HCT116 (cell line): ENCODE measurements at places on chromosomes 5 and 9. TPM values are rescaled to one million over a fixed set of nuclear protein-coding genes. Genes with fewer than 3 reads are reported as not detected.

DNA sequence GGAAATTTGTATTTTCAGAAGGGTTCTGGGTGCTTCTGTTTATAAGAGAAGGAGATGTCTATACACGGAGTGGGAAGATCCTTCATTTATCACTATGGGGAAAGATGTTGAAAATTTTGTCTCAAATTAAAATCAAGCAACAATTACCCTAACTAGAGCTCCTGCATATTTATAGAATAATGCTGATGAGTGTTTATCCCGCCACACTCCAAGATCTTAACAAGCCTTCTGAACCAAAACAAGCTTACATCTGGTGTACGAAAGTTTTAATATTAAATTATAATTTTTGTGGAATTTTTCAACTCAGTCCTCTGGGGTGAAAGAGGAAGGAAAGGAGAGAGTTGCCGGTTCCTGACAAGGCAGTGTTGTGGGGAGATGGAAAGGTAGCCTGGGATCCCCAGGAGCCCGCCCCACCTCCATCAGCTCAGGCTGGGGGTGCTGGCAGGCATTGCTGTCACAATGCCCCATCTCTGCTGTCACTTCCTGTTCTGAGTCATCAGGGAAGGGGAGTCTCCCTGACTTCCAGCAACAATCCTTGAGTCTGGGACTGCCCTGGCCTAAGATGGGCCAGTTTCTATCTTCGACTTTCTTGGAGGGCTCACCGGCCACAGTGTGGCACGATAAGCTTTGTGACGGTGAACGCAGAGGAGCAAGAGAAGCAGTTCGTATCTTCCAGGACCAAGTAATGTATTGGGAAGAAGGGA, 64.5 kb downstream of the ERAP1 start:
- H3K27ac ChIP-seq: no peak overlapping the region
- H3K36me3 ChIP-seq: peaks cover 26% of the 10 kb centered on the region
- DNase-seq: no peak

DNA sequence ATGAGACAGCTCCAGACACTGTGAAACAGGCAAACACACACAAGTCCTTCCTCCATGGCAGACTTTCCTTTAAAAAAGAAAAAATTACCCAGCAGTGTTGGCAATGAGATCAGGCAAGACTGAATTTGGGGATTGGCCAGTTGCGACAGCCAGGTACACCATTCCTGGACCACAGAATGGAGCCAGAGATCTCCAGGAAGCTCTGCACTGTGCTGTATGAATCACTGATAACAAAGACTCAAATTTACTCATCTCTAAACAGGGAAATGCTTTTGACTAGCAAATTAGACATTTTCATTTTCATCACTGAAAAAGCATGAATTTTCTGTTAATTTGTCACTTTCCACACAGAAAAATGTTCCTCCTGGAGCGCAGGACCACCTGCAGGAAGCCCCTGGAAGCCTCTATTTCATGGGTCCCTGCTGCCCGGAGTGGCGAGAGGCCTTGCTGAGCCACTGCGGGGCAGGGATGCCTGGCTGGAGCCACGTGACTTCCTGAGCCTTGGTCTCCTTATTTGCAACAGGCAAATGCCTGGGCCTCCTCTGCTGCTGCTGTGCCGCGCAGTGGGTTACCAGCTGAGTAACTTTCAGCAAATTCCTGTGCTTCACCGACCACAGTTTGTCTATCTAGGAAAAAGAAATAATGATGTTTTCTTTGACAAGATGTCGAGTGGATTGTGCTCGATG, 185.9 kb upstream of the ZNF618 start:
- DNase-seq: no peak
- no peak overlapping the region for H3K4me3 ChIP-seq
- no peak overlapping the region for H3K27ac ChIP-seq

DNA sequence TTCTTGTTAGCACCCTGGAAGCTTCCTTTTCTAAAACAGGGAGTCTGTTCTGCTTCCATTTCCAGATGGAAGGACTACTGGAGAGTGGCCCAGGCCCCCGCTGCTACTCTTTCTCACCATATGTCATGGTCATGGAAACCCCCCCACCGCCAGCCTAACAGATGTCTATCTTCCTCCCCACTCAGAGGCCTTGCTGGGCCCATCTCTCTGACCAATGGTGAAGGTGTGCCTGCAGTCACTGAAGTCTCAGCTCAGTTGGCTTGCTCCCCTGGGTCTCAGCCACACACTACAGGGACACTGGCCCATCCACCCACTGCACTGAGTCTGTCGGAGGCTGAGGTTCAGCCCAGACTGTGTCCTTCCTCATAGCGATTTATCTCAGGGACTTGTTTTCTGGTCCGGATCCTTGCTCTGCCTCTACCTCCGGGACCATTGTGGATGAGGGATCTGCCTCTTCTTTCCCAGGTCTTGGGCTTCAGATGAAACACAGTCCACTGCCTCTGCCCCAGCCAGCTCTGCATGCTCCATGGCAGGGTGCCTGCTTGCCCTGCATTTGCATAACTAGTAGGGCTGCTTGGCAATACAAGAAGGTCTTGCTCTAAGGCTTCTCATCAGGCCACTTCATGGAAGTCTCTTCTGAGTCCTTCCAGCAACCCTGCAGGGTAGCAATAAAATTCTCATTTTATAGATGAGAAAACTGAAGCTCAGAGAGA, 30.8 kb downstream of the GALNT12 start:
- H3K36me3 ChIP-seq: no peaks in the 10 kb centered on the region; the same call in 1 of the 2 replicates
- H3K27ac ChIP-seq: no peak overlapping the region
- no peak overlapping the region for H3K4me3 ChIP-seq
- no peaks in the 10 kb centered on the region for H3K27me3 ChIP-seq
- no peak for DNase-seq
- H3K4me1 ChIP-seq: no peaks in the 10 kb centered on the region

DNA sequence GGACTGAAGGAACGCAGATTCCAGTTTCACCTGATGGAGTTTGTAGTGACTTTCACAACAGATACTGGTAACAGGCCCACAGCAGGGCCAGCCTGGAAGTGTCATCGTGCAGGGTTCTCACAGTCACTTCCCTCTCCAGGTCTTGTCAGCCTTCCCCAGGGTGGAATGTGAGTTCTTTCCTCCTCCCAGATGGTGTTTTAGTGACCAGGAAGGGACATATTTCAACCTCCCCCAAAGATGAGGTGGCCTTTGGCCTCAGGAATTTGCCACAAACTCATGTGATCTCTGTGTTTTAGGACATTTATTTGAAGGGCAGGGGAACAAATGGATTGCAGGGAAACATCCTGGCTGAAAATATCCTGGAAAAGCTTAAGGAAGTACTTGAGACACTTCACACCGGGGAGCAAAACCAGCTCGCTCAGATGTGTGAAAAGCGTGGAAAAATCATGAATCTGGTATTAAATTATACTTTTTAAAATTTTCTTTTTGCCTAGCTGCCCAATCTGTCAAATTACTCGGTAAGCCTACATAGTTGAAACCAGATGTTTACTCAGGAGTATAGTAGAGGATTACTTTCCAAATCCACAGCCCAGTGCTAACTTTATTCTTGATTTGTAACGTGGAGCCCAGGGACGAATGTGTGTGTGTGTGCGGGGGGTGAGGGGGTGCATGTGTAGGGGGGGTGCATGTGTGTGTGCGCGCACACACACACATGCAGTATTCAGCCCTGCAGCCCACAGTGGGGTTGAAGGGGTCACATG, 66.8 kb downstream of the PTPDC1 start:
- no peak for DNase-seq
- H3K4me1 ChIP-seq: no peaks in the 10 kb centered on the region
- H3K36me3 ChIP-seq: no peaks in the 10 kb centered on the region
- H3K27ac ChIP-seq: no peak overlapping the region

GRCh38 chr9:93898502-93899426, 56.4 kb downstream of the BARX1 start:
- H3K4me3 ChIP-seq: no peak overlapping the region
- DNase-seq: no peak
- H3K4me1 ChIP-seq: no peaks in the 10 kb centered on the region
- no peaks in the 10 kb centered on the region for H3K36me3 ChIP-seq
- H3K27ac ChIP-seq: no peak overlapping the region

GRCh38 chr5:143657647-143658285, 154.2 kb upstream of the HMHB1 start:
- peaks cover 6% of the 10 kb centered on the region; the same call in 1 of the 2 replicates for H3K4me1 ChIP-seq
- H3K27ac ChIP-seq: no peak overlapping the region
- no peaks in the 10 kb centered on the region for H3K36me3 ChIP-seq
- no peak overlapping the region for H3K4me3 ChIP-seq
- no peak for DNase-seq

DNA sequence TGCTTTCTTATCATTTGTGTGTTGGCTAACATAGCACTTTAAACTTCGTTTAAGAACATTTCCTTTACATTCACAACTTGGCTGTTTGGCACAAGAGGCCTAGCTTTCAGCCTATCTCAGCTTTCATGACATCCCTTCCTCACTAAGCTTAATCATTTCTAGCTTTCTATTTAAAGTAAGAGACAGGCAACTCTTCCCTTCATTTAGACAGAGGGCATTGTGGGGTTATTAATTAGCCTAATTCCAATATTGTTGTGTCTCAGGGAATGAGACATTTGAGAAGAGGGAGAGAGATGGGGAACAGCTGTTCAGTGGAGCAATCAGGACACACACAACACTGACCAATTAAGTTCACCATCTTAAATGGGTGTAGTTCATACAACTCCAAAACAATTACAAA, 51.0 kb upstream of the OR2K2 start:
- no peaks in the 10 kb centered on the region for H3K4me1 ChIP-seq
- H3K36me3 ChIP-seq: peaks cover 11% of the 10 kb centered on the region; the same call in 1 of the 2 replicates
- no peak for DNase-seq
- no peak overlapping the region for H3K4me3 ChIP-seq
- H3K27ac ChIP-seq: no peak overlapping the region

DNA sequence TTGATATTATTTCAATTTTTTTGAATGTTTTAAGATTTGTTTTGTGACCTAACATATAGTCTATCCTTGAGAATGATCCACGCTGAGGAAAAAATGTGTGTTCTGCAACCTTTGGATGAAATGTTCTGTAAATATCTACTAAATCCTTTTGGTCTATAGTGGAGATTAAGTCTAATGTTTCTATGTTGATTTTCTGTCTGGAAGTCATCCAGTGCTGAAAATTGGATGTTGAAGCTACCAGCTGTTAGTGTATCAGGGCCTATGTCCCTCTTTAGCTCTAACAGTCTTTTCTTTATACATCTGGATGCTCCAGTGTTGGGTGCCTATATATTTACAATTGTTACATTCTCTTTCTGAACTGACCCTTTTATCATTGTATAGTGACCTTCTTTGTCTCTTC, 422.3 kb downstream of the TMEM232 start:
- no peaks in the 10 kb centered on the region for H3K27me3 ChIP-seq
- H3K4me1 ChIP-seq: no peaks in the 10 kb centered on the region
- no peak overlapping the region for H3K27ac ChIP-seq
- H3K36me3 ChIP-seq: no peaks in the 10 kb centered on the region
- no peak overlapping the region for H3K4me3 ChIP-seq

GRCh38 chr5:79878721-79879336, 112.2 kb downstream of the MTX3 start:
- H3K27me3 ChIP-seq: no peaks in the 10 kb centered on the region
- H3K36me3 ChIP-seq: no peaks in the 10 kb centered on the region
- H3K4me1 ChIP-seq: no peaks in the 10 kb centered on the region

Gene SMIM32
- not detected for total RNA-seq

Gene BHMT2
- total RNA-seq: 0.20 TPM

Gene IL5
- not detected for total RNA-seq

Gene SLIT3
- total RNA-seq: 0.10 TPM

Gene TMEFF1
- total RNA-seq: 3.3 TPM

Gene DUSP1
- 16.6 TPM for total RNA-seq
